Left ventricle myocardium inferior (tissue), 1 donor: ENCODE measurements at places on chromosomes 11 and 22. TPM values are rescaled to one million over a fixed set of nuclear protein-coding genes. Genes with fewer than 3 reads are reported as not detected.

DNA sequence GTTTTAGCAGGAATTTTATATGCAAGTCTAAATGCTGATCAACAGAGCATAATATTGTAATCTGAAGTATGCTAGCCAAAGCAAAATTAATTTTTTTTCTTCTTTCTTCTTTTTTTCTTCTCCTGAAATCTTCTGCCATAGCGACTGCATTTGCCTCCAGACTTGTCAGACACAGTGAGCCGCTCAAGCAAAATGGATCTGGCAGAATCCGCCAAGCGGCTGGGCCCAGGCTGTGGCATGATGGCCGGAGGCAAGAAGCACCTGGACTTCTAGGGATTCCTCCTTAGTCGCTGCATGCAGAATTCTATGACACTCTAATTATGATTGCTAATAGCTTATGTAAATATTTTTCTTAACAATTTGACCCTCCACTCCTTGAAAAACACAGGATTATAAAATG, 27.9 kb downstream of the PAX6 start:
- H3K27ac ChIP-seq = no peak overlapping the region
- H3K4me1 ChIP-seq = peaks cover 12% of the 10 kb centered on the region
- no peaks in the 10 kb centered on the region for H3K27me3 ChIP-seq
- H3K4me3 ChIP-seq = no peak overlapping the region

OR1S1 gene
- total RNA-seq = not detected

- peak overlapping the region; percentile 73 for H3K27ac ChIP-seq
- H3K4me1 ChIP-seq = peaks cover 52% of the 10 kb centered on the region
- no peaks in the 10 kb centered on the region for H3K27me3 ChIP-seq
- DNase-seq = peak; percentile 30
Measured at GRCh38 chr22:41636467-41636866, 15.4 kb downstream of the XRCC6 start.

GRCh38 chr22:42317691-42318547, 47.5 kb upstream of the TCF20 start:
- no peak for DNase-seq
- H3K4me3 ChIP-seq = no peak overlapping the region
- H3K27ac ChIP-seq = no peak overlapping the region
- H3K27me3 ChIP-seq = peaks cover 21% of the 10 kb centered on the region
- H3K4me1 ChIP-seq = peaks cover 12% of the 10 kb centered on the region
- no peaks in the 10 kb centered on the region for H3K36me3 ChIP-seq

- peaks cover 72% of the 10 kb centered on the region for H3K27me3 ChIP-seq
- peaks cover 3% of the 10 kb centered on the region for H3K4me1 ChIP-seq
- H3K36me3 ChIP-seq = no peaks in the 10 kb centered on the region
Measured at GRCh38 chr22:44738347-44738715, 14.0 kb upstream of the ARHGAP8 start.

DNA sequence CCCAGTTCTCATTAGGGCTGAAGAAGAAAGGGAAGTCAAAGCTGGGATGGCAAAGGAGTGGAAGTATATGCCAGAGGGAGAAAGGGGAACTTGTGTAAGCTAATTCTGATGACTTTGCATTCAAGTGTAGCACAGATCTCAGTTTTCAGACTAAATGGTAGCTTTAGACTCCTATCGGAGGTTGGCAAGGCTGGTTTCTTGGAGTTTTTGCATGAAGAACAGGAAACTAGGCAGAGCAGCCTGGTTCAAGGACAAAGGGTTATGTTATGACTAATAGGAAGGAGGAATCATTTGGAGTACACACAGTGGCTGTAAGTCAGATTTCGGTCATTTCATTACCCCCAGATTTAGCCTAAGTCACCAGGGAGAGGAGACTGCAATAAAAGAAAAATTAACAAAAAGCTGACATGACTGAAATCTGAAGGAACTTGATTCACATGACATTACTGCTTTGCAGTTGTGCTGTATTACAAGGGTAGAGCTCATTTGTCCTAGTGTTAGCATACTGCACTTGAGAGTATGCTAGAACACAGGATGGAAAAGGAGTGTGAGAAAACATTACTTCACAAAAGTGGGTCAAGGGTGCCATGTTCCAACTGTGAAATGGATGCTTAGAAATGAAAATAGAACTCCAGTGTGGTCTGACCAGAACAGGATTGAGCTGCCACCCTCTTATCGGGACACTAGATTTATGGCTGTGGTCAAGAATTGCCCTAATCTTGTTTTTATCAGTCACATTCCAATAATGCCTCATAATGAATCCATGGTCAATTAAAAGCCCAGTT, 23.6 kb downstream of the ADM start:
- DNase-seq = no peak
- no peaks in the 10 kb centered on the region for H3K36me3 ChIP-seq
- peaks cover 47% of the 10 kb centered on the region for H3K4me1 ChIP-seq
- H3K4me3 ChIP-seq = no peak overlapping the region

DNA sequence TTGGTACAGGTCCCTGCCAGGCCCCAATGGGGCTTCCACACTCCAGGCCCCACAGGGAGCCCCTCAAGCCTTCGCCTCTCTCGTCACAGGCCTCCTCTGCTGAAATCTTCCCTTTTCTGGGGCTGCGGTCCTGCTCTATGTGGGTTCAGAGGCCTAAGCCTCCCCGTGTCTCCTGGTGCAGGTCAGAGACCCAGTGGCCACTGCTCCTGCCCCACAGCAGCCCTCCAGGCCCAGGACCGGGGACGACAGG, 5.9 kb upstream of the IFITM3 start:
- no peak for DNase-seq
- peak overlapping the region; percentile 97 for H3K27ac ChIP-seq
- H3K4me3 ChIP-seq = peak overlapping the region; percentile 46
- H3K36me3 ChIP-seq = no peaks in the 10 kb centered on the region
- H3K4me1 ChIP-seq = peaks cover 48% of the 10 kb centered on the region

ROM1 gene
- 2.0 TPM for total RNA-seq

GRCh38 chr11:28736256-28736655, 628.1 kb downstream of the METTL15 start:
- H3K27ac ChIP-seq = no peak overlapping the region
- no peaks in the 10 kb centered on the region for H3K36me3 ChIP-seq
- no peaks in the 10 kb centered on the region for H3K27me3 ChIP-seq
- no peak overlapping the region for H3K4me3 ChIP-seq
- no peaks in the 10 kb centered on the region for H3K4me1 ChIP-seq

DNA sequence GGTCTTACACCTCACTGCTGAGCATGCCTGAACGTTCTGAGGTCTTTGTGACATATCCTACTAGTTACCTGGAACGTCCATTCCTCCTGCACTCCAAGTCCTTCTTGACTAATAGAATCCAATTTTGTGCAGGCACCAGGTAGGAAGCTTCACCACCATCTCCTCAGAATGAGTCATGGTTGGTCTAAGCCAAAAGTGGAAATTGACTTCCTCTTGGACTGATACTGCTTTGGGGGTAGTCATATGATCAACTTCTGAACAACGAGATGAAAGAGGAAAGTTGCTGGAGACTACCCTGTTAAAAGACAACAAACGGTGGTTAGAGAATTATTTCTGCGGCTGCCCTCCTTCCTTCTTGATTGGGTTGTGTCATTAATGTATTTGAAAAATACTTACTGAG, 374.2 kb upstream of the LARGE1 start:
- no peaks in the 10 kb centered on the region for H3K36me3 ChIP-seq
- no peak overlapping the region for H3K27ac ChIP-seq
- H3K27me3 ChIP-seq = no peaks in the 10 kb centered on the region
- peaks cover 16% of the 10 kb centered on the region for H3K4me1 ChIP-seq

DNA sequence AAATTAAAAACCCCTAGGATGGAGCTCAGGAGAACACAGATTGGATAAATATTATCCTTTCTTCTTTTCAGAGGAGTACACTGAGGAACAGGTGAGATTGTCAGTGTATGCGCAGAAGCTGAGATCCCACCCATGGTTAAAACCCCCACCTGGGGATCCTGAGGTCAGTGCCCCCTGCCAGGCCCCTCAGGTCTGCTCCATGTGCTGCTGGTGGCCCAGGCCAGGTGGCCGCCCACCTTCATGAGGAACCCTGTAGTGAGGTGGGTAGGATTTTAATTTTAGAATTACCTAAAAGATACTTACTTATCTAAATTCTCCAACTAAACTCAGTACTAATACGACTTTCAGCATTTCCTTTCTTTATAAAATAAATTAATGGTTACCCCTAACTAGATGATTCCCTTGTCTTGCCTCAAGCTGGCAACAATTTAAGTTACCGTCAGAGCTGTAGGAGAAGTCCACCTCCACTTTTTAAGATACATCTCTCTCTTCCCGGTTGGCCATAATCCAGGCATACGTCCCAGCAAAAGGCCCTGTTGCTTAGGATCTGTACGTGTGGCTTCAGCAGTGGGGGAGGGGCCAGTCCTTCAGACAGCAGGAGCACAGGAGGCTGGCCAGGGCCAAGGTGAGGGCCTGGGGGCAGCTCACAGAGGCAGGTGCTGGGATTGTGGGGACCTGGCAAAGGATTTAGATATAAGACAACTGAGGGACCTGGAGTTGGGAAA, 61.5 kb upstream of the PITPNB start:
- peaks cover 34% of the 10 kb centered on the region for H3K36me3 ChIP-seq
- H3K4me1 ChIP-seq = peaks cover 30% of the 10 kb centered on the region
- H3K4me3 ChIP-seq = no peak overlapping the region
- H3K27me3 ChIP-seq = no peaks in the 10 kb centered on the region
- no peak for DNase-seq

- H3K27me3 ChIP-seq = no peaks in the 10 kb centered on the region
- peak overlapping the region; percentile 98 for H3K27ac ChIP-seq
- DNase-seq = no peak
- H3K36me3 ChIP-seq = no peaks in the 10 kb centered on the region
- H3K4me1 ChIP-seq = peaks cover 44% of the 10 kb centered on the region
Measured at GRCh38 chr11:108117746-108118371, 3.5 kb upstream of the ACAT1 start.

DNA sequence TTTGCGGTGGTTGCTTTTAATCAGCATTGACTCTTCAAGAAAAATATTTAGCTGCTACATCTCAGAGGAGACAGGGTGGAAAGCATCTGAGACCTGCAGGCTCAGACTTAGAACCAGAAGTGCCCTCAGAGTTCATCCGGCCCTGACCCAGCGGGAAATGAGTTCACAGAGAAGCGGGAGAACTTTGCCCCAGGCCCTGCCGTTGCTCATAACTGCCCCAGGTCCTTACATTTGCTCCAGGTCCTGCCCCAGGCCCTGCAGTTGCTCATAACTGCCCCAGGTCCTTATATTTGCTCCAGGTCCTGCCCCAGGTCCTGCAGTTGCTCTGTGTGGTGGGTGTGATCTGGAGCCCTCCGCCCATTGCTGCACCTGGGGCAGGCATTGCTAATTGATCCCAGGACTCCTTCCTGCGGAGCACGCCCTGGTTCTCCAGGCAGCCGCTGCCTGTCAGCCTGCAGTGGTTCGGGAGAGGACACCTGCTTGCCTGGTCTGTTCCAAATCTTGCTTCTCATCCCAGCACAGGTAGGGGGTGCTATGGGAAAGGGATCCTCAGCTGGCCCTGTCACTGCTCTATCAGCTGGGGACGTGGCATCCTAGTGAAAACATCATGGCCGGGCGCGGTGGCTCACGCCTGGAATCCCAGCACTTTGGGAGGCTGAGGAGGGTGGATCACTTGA, 58.1 kb upstream of the PPP6R3 start:
- H3K4me1 ChIP-seq = peaks cover 63% of the 10 kb centered on the region
- H3K27ac ChIP-seq = no peak overlapping the region
- DNase-seq = no peak
- no peaks in the 10 kb centered on the region for H3K27me3 ChIP-seq
- peaks cover 52% of the 10 kb centered on the region for H3K36me3 ChIP-seq
- H3K4me3 ChIP-seq = no peak overlapping the region

DNA sequence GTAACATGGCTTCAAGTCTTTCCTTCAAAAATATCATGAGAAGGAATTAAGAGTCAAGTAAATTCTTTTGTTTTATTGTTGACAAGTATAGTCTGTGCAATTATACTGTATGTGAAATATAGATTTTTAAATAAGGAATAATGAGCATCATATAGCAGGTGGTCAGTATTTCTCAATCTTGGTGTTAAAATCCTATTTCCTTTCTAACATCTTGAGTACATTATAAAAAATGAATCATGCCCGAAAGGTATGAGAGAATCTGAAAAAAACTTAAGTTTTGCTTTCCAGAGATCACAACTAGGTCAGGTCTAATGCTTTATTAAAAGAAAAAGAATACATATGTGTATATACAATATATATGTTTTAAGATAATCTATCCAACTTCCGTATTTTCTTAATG, 53.1 kb downstream of the KIF18A start:
- no peaks in the 10 kb centered on the region for H3K27me3 ChIP-seq
- H3K27ac ChIP-seq = no peak overlapping the region
- DNase-seq = no peak
- H3K4me3 ChIP-seq = no peak overlapping the region
- no peaks in the 10 kb centered on the region for H3K36me3 ChIP-seq

DNA sequence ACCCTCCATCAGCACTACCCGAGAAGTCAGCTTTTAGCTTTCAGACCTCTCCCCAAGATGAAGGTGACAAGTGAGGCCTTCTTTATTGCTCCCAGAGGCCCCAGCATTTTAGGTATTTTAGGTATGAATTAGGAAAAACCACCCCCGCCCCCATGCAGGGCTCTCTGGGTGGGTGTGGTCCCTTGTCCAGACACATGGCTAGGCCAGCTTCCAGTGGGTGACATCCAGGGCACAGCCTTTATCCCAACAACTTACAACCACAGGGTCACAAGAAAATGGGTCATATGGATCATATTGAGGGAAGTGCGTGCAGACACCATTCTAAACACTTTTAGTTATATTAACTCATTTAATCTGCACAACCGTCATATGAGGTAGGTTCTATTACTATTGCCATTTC, 42.1 kb downstream of the RIBC2 start:
- H3K27ac ChIP-seq = no peak overlapping the region
- H3K36me3 ChIP-seq = no peaks in the 10 kb centered on the region
- no peak for DNase-seq
- H3K4me1 ChIP-seq = peaks cover 6% of the 10 kb centered on the region

KRTAP5-2 gene
- not detected for total RNA-seq

KCNJ11 gene
- 17.5 TPM for total RNA-seq

RASSF7 gene
- total RNA-seq = 4.5 TPM

DNA sequence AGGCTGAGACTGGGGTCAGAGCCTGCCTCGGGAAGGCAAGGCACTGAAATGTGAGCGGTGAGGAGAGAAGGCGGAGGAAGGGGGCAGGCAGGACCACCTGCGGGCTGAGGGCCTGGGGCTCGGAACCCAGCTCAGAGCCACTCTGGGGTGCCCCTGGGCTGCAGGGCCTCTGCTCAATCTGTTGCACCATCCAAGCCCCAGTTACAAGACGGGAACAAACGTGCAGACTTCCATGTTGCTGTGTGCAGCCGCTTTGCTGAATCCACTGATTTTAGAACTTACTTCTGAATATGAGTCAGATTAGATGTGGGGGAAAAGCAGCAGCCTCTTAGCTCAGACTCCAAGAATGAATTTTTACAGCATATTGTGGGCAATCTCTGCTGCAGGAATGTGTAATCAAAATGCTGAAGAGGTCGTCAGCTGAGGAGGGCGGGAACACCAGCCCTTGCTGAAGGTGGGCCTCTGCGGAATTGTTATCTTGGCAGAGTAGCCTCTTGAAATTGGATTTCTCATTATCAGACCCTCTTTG, 21.6 kb downstream of the PARVG start:
- H3K27me3 ChIP-seq = peaks cover 58% of the 10 kb centered on the region
- no peaks in the 10 kb centered on the region for H3K36me3 ChIP-seq
- peaks cover 4% of the 10 kb centered on the region for H3K4me1 ChIP-seq
- no peak overlapping the region for H3K4me3 ChIP-seq
- no peak overlapping the region for H3K27ac ChIP-seq
- no peak for DNase-seq

ZNF280A gene
- not detected for total RNA-seq
